ENCODE measurements at places on chromosomes 3 and 15. TPM values are rescaled to one million over a fixed set of nuclear protein-coding genes. Genes with fewer than 3 reads are reported as not detected.

AP4E1 gene
- 12.7 TPM for total RNA-seq

SPINK8 gene
- not detected for total RNA-seq

TRPM7 gene
- total RNA-seq = 37.4 TPM

MYEF2 gene
- total RNA-seq = 24.7 TPM

MINAR1 gene
- total RNA-seq = 0.31 TPM

- H3K36me3 ChIP-seq = no peaks in the 10 kb centered on the region
- H3K27me3 ChIP-seq = no peaks in the 10 kb centered on the region
- H3K4me3 ChIP-seq = no peak overlapping the region
- DNase-seq = no peak
- no peak overlapping the region for H3K27ac ChIP-seq
Measured at GRCh38 chr15:74317820-74318375, 49.5 kb downstream of the CYP11A1 start.

DNA sequence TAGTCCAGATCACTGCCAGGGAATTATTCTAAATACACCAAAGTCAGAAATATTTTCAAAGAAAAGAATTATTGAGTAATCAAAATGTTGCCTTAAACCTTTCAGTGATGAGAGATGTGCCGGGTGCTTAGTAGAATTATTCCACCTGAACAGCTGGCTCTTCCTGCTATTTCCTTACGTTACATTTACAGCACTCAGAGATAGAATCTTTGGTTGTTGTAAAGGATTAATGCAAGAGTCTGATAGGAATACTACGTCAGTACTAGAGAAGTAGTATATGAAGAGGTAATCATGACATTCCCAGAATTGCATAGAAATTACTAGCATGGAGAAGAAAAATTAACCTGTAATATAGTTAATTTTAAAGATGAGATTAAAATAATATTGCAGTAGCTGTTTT, 50.9 kb upstream of the ZDHHC23 start:
- no peak overlapping the region for H3K27ac ChIP-seq
- peaks cover 9% of the 10 kb centered on the region for H3K4me1 ChIP-seq
- no peak overlapping the region for H3K4me3 ChIP-seq
- DNase-seq = no peak
- no peaks in the 10 kb centered on the region for H3K27me3 ChIP-seq

DNA sequence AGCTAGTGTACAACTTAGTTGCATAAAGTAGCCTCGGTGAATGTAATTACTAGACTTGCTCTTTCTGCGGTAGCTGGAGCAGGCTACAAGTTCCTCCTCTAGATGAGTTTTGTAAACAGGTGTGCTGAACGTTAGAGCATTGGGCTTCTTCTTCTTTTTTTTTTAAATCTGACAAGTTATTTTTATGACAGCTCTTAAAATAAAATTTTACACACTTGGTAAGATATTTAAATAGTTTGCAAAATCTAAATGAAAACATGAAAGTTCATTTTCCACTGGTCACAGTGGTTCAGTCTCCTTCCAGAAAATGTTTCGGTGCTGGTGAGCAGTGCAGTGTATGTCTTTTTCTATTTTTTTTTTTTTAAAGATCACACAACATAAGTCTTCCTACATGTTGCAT, 3.0 kb downstream of the CCR9 start:
- H3K27me3 ChIP-seq = peaks cover 26% of the 10 kb centered on the region
- H3K36me3 ChIP-seq = no peaks in the 10 kb centered on the region
- H3K27ac ChIP-seq = no peak overlapping the region
- DNase-seq = no peak
- peaks cover 19% of the 10 kb centered on the region for H3K4me1 ChIP-seq

- no peaks in the 10 kb centered on the region for H3K36me3 ChIP-seq
- no peak overlapping the region for H3K27ac ChIP-seq
- H3K4me1 ChIP-seq = no peaks in the 10 kb centered on the region
- peaks cover 10% of the 10 kb centered on the region for H3K27me3 ChIP-seq
- no peak for DNase-seq
Measured at GRCh38 chr3:124517306-124517705, 212.9 kb upstream of the UMPS start.

- DNase-seq = no peak
- H3K4me1 ChIP-seq = no peaks in the 10 kb centered on the region
- peaks cover 7% of the 10 kb centered on the region for H3K36me3 ChIP-seq
- no peak overlapping the region for H3K27ac ChIP-seq
- no peak overlapping the region for H3K4me3 ChIP-seq
- H3K27me3 ChIP-seq = no peaks in the 10 kb centered on the region
Measured at GRCh38 chr3:180776433-180776832, 97.1 kb upstream of the CCDC39 start.

GRCh38 chr3:115321400-115321805, 174.3 kb upstream of the ZBTB20 start:
- no peak for DNase-seq
- H3K27ac ChIP-seq = no peak overlapping the region
- H3K27me3 ChIP-seq = no peaks in the 10 kb centered on the region
- H3K4me3 ChIP-seq = no peak overlapping the region
- peaks cover 1% of the 10 kb centered on the region for H3K36me3 ChIP-seq

DNA sequence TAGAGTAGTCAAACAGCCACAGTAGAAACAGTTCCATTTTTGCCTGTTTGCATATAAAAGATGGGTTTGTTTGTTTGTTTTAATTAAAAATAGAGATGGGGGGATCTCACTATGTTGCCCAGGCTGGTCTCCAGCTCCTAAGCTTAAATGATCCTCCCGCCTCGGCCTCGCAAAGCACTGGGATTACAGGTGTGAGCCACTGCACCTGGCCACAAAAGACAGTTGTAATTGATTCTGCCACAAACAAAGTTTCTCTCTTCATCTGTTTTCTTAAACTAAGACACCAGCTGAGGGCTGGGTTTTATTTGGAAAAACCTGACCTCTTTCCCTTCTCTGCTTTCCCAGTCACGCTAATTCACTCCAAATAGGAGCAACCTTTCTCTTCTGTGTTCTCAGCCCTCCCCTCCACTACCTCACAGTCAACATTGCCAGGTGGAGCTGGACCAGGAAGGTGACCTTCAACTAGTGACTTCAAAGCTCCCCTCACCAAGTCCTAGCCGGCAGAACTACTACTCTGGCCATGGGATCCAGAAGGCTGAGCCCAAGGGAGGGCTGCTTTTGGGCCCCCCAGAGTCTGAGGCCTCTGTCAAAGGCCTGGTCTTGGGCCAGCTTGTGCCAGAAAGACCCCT, 1.5 kb upstream of the IDH2 start:
- DNase-seq = no peak
- H3K36me3 ChIP-seq = peaks cover 5% of the 10 kb centered on the region
- peaks cover 34% of the 10 kb centered on the region for H3K4me1 ChIP-seq
- no peak overlapping the region for H3K27ac ChIP-seq
- peak overlapping the region; percentile 67 for H3K4me3 ChIP-seq
- no peaks in the 10 kb centered on the region for H3K27me3 ChIP-seq

DNA sequence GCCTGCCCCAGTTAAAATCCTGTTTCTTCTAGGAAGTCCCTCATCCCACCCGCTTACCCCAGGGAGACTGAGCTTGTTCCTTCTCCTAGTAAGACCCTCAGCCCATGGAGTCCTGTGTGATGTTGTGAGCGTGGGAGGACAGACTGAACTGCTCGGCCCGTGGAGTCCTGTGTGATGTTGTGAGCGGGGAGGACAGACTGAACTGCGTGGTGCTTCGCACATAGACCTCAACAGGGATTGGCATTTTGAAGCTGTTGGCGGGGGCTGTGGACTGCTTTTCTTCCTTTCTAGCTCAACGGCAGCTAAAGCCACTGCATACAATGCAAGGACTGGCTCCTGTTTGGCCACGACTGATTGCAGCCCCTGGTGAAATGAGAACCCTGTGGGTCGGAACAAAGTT, 1.6 kb upstream of the SPTBN5 start:
- H3K27me3 ChIP-seq = no peaks in the 10 kb centered on the region
- peaks cover 13% of the 10 kb centered on the region for H3K36me3 ChIP-seq
- no peak overlapping the region for H3K4me3 ChIP-seq
- DNase-seq = no peak
- H3K4me1 ChIP-seq = peaks cover 33% of the 10 kb centered on the region
- peak overlapping the region; percentile 84 for H3K27ac ChIP-seq

DNA sequence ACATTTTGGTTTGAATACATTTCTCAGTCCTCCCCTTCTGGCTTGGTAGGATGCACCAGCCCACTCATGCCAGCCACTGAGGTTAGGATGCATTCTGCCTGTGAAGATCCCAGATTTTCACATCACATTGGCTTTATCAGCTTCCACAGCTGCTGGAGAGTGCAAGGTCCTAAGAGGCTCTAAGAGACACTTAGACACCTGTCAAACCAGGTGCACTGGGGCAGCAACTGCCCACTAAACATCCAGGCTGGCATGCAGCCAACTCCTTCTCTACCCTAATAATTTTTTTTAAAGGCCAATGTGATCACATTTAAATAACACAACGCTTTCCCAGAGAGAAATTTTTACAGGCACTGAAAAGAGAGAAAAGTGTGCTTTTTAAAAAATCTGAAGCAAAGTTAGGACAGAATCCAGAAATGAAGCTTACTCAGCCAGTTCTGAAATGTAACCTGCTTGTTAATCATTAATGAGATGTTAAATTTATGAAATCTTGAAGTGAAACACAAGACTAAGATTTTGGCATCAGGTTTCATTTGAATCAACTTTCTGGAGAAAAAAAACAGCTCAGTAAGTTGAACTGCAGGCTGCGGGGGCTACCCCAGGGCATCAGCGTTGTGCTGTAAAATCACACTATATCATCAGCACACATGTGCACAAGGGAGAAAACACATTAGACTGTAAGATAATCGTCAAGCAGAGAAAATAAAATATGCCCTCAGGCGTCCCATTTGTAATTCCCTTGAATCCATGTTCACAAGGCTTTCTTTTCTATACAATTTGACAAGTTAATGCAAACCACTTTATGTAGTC, 312.9 kb downstream of the ZBBX start:
- no peak for DNase-seq
- no peaks in the 10 kb centered on the region for H3K27me3 ChIP-seq
- no peak overlapping the region for H3K4me3 ChIP-seq
- H3K36me3 ChIP-seq = no peaks in the 10 kb centered on the region

DNA sequence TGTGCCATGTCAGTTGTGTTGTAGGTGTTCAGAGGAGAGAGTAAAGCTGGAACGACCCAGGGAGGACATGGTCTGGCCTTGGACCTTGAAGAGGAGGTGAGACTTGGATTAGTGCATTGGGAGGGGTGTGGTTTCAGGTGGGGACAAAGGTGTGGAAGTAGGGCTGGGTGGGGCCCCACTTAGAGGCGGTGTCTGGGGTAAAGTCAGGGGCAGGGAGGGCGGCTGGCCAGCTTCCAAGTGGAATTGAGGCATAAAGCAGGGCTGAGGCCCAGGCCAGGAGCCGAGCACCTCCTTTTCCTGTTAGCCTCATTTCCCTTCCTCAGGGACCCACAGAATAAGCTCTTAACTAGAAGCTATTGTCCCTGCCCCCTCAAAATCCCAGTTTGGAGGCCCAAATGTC, 36.2 kb upstream of the FLNB start:
- no peaks in the 10 kb centered on the region for H3K36me3 ChIP-seq
- no peaks in the 10 kb centered on the region for H3K27me3 ChIP-seq
- DNase-seq = no peak
- H3K27ac ChIP-seq = no peak overlapping the region
- no peak overlapping the region for H3K4me3 ChIP-seq

GRCh38 chr3:180011927-180012326, 24.8 kb downstream of the PEX5L start:
- H3K27ac ChIP-seq = no peak overlapping the region
- H3K27me3 ChIP-seq = no peaks in the 10 kb centered on the region
- no peaks in the 10 kb centered on the region for H3K36me3 ChIP-seq
- H3K4me3 ChIP-seq = no peak overlapping the region

- H3K4me1 ChIP-seq = no peaks in the 10 kb centered on the region
- no peak for DNase-seq
- no peak overlapping the region for H3K27ac ChIP-seq
- no peaks in the 10 kb centered on the region for H3K36me3 ChIP-seq
- no peaks in the 10 kb centered on the region for H3K27me3 ChIP-seq
Measured at GRCh38 chr15:35986191-35986721, 440.3 kb upstream of the DPH6 start.

DNA sequence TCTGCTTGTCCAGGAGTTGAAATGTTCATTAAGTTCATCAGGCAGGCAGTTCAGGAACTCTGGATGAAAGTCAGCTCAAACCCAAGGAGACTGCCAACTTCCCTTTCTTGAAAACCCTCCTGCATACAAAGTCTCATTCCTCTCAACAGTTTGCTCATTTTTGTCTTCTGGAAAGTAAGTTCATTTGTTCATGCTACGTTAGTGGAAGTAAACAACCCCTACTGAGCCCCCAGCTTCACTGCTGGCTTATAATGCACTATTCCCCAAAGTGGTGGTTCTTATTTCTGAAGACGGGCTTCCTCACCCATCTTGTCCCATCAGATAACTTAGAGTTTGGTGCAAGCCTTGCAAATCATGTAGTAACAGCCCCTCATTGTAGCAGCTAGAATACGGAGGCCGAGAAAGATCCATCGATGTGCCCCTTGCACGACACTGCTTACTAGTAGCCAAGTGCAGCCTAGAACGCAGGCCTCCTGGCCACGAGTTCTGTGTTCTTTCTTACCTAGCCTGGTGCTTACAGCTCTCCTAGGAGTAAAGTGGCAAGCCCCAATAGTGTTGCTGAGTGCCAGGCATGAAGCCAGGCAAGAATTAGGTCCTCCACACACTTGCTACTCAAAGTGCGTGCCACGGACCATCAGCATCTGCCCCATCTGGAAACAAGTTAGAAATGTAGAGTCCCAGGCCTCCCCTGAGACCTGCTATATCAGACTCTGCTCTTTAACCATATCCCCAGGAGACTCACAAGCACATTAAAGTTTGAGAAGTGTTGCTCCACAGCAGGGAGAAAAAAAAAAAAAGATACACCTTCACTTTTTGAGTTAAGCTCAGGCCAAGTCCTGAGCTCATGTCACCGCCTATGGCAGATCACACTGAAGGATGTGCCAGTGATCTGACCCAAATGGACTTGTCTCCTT, 82.5 kb downstream of the RFTN1 start:
- H3K4me3 ChIP-seq = no peak overlapping the region
- H3K27ac ChIP-seq = no peak overlapping the region
- H3K4me1 ChIP-seq = peaks cover 6% of the 10 kb centered on the region
- no peak for DNase-seq
- H3K27me3 ChIP-seq = no peaks in the 10 kb centered on the region

All from activated CD4-positive, alpha-beta memory T cell treated with anti-CD3 and anti-CD28 coated beads for 36 hours (primary cell).